ENCODE measurements at places on chromosomes 11 and 22.

DNA sequence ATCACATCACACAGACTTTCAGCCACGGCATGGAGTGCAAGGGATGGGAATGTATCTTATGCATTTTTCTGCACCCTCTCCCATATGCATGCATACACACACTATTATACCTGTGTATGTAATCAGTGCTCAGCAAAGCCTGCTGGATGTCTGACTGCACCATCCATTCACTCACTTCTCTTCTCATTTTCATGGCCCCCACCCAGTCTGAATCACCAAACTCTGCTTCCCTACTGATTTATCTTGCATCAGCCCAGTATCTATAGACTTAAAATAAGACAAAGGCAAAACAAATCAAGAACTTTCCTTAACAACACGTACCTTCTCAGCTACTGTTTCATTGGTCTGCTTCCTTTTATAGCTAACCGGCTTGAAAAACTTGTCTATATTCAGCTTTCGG is 21.6 kb downstream of the DBX1 start:
- DNase-seq, result no peak

GRCh38 chr22:27988704-27989103 is 69.6 kb upstream of the PITPNB start:
- no peak for DNase-seq

- DNase-seq, result no peak
Observed at GRCh38 chr11:120925944-120926343, 98.0 kb upstream of the TBCEL start.

- peak; percentile 33 for DNase-seq
Observed at GRCh38 chr11:72871119-72871518, 56.9 kb downstream of the ATG16L2 start.

DNA sequence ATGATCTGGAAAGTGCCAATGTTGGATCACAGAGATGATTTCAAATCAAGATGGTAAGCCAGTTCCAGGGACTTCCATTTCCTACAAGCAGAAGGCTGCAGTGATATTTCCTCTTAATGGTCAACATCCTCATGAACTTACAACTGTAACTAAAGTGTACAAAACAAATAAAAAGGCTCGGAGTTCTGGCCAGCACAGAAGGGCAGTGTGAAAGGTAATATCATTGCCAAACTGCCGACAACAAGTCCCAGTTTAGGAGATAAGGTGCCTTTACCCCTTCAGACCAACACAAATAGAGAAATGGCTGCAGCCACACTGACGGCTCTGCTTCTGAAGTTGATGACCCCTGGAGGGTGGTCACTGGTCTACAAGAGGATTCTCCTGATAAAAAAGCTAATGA is 91.1 kb downstream of the ETS1 start:
- DNase-seq, result no peak

DNA sequence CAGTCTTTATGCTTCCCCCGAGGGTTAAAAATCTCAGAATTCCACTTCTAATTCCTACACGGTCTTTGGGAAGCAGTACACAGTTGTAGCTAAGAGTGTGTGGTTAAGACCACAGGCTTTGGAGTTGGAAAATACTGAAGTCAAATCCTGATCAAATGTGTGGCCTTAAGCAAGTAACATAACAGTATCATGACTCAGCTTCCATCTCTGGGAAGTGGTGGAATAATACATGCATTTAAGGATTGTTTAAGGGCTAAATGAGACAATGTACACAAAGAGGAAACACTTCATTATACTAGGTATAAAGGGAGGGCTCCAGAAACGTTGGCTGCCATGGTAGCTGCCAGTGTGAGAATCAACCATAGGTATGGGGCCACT is 71.5 kb downstream of the FAT3 start:
- peak; percentile 91 for DNase-seq

DNA sequence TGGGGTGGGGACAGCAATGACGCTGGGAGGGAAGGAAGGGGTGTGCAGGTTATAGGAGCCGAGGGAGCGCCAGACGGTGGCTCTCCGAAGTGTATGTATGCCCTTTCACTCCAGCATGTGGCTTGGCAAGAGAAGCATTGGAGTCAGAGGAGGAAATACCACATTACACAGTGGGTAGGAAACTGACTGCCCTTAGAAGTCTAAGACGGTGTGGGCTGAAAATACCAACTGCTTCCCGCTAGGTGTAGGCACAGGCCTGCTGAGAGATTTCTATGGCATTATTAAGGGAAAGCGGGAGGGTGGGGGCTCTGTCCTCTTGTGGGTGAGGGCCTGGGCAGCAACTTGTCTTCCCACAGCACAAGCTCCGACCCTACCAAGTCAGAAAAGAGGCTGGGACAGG is 44.7 kb downstream of the CACNG2 start:
- peak; percentile 16 for DNase-seq

GRCh38 chr11:111812211-111812610 is 46.0 kb upstream of the PPP2R1B start:
- DNase-seq, result no peak

DNA sequence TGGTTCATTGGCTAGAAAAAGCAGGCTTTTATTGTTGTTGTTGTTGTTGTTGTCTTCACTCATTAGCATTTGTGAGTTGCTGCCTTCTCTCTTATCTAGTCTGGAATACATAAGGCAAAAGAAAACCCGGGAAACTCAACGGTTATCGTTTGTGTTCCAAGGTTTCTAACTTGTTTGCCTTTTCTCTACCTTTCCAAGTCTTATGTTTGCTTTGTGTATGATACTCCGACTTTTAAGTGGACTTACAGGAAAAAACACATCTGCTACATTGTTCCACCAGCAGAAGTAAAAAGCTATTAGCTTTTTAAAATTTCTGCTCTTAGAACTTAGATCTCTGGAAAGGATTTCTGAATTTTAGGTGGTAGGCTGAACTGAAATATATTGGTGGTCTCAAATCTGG is 27.0 kb upstream of the HIKESHI start:
- DNase-seq, result no peak

DNA sequence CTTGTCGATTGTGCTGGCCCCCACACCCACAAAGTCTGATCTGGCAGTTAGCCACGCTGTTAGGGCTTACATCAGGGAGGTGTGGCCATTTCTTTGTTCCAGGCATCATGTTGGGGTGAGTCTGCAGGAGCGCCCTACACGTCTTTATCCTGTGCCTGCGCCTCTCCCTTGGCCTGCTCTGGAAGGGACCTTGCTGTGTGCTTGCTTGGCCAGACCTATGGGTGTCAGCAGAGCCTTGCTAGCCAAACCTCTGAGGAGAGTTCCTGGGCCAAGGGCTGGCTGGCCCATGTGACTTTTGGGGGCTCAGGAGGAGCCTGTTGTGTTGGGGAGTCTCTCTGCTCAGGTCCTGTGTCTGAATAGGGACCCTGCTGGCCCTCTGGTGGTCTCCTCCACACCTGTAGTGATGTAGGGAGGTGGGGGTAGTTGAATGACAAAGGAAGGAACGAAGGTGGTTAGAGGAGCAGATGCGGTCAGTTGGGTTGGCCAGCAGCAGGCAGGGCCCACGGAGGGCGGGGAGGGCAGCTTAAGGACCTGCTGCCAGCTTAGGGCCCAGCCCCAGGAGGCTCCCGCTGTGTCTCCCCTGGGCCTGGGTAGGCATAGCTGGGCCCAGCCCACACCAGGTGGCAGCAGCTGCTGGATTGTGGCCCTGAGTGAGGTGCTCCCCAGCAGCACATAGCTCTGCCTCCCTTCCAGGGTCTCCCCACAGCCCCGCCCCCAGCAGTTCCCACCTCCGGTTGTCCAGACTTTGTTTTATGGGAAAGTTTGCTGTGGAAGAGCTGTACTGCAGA is 7.9 kb downstream of the PPIL2 start:
- DNase-seq, result no peak

DNA sequence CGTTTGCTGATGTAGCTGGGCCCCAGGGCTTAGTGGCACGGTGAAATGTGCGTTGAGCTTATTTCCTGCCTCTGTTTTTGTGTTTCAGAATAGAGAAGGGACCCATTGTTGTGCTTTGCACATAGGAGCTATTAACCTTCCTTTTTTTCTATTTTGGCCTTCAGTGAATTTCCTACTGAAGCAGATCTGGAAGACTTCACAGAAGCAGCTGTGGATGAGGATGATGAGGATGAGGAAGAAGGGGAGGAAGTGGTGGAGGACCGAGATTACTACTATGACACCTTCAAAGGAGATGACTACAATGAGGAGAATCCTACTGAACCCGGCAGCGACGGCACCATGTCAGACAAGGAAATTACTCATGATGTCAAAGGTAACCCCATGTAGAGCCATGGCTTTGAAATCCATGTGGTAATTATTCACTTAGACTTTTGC is 37.4 kb upstream of the ST14 start:
- DNase-seq, result no peak

- DNase-seq, result peak; percentile 96
Observed at GRCh38 chr11:45859661-45860140, 12.4 kb downstream of the CRY2 start.

DNA sequence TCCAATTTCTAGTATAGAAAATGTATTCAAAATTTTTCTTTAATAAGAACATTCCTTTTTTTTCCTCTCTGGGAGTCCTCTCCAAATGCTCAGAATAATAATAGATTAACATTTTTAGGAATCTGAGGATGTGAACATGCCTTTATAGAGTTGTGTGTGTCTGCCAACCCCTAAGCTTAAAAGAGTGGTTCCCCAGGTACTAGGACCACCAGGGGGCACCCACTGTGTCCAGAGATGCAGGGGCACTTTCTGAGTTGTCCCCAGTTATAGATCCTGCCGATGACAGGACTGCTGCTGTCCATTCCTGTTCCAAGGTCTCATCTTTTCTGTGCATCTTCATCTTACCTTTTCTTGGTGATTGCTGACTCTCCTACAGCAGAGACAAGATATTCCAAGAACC is 27.0 kb upstream of the MICAL2 start:
- peak; percentile 44 for DNase-seq

DNA sequence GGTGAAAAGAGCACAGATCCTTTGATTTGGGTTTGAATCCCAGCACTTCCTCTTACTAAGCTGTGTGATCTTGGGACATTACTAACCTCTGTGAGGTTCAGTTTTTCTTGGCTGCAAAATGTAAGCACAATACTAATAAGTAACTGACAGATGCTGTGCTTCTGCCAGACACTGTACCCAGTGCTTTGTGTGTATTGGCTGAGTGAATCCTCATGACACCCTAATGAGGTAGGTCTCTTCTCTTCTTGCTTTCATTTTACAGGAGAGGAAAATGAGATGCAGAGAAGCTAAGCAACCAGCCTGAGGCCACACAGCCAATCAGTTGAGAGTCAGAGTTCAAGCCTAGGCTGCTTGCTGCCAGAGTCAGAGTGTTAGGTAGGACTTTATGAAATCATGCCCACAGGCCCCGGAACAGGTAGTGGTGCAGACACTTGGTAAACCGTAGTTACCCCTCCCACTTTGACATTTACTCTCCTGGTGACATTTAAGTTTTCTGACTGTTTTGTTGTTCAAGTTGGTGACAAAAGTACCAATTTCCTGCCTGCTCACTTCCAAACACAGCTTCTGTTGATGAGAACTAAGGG is 21.2 kb downstream of the PTPRJ start:
- DNase-seq, result peak; percentile 64

DNA sequence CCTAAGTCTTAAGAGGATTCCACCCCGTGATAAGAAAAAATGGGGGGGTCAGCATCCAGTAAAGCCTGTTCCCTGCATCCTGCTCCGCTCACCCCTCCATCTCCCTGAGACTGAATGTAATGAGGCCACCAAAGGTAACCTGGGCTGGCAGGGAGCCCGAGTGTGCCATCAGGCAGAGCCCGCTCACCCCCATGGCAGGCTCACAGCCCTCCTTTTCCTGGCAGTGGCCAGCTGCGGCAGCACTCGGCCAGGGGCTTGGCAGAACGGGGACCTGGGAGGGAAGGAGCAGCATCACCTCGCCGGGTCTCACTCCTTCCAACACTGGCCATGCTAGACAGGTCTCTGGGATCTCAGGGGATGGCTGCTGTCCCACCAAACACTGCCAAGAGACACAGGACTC is 64.4 kb downstream of the PRDM11 start:
- DNase-seq, result no peak

GRCh38 chr11:108144615-108145014 is 23.2 kb downstream of the ACAT1 start:
- DNase-seq, result no peak

DNA sequence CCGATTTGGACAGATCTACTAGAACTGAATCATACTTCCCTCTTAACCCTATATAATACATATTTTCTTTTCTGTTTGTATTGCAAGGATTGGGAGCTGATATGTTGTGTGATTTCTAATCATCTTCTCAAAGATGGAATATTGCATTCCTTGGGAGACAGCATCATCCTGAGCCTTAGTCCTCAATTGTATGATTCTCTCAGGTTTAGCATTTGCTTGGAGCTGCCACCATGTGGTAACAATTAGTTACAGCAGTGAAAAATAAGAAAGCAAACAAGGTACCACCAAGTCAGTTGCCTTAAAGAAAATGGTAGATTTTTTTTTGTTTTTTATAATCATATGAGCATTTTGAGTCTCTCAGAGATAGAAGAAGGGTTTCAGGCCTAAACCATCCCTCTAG is 11.9 kb downstream of the SNX19 start:
- no peak for DNase-seq

DNA sequence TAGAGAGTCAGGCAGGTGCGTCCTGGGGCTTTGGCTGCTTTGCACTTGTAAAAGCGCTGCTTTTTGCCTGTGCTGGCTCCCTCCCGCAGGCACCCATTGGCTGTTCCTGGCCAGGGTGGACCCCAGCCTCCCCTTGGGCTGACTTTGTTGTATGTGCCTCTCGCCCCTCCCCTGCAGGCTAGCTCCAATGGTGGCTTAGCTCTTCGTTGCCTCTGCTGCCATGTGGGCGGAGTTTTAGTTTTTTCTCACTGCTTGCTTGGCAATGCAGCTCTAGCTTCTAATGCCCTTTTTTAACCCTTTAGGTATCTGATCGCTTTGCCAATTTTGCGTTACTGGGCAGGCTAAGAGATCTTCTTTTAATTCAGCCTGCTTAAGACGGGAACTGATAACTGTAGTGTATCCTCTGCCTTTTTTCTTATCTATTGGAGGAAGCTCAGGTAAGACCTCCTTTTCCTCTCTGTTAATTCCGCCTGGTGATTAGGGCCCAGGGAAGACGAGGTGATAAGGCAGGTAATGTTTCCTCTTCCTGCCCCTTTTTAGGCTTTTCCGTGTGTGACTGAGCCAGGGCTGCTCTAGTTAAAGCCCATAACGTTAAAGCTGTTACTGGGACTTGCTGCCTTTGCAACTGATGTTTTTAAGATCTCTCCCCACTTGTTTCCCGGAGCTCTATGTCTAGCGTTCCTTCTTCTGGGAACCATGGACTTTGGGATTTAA is 11.7 kb upstream of the GLYATL1 start:
- DNase-seq, result peak; percentile 18

GRCh38 chr11:127996825-127997224 is 590.5 kb downstream of the ETS1 start:
- peak; percentile 66 for DNase-seq

- DNase-seq, result no peak
Observed at GRCh38 chr22:44172370-44173108, 8.2 kb upstream of the PARVG start.

DNA sequence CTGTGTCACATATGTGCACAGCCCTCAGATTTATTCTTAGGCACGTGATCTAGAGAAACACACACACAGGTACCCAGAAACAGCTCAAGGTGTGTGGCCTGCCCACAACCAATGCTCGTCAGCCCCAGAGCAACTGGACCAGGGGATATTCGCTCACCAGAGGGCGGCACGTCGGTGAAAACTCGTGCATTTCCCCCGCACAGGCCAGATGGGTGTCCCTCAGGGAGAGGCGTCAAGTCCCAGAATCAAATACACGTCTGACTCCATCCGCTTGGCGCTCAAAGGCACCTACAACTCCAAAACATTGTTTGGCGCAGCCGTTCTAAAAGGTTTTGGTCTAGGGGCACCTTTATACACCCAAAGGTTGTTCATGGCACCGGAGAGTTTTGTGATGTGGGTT is 429.0 kb downstream of the BRD1 start:
- no peak for DNase-seq
